ENCODE measurements at places on chromosomes 2 and 18.
A peak's percentile ranks its signal among the peaks of the same experiment; 100 is the strongest.

- no peak overlapping the region for H3K4me3 ChIP-seq
- H3K36me3 ChIP-seq = no peaks in the 10 kb centered on the region
- H3K4me1 ChIP-seq = no peaks in the 10 kb centered on the region
- H3K27me3 ChIP-seq = peaks cover 12% of the 10 kb centered on the region
- no peak for DNase-seq
These were observed 45.8 kb upstream of the MAL start for GRCh38 chr2:94979406-94980375.

DNA sequence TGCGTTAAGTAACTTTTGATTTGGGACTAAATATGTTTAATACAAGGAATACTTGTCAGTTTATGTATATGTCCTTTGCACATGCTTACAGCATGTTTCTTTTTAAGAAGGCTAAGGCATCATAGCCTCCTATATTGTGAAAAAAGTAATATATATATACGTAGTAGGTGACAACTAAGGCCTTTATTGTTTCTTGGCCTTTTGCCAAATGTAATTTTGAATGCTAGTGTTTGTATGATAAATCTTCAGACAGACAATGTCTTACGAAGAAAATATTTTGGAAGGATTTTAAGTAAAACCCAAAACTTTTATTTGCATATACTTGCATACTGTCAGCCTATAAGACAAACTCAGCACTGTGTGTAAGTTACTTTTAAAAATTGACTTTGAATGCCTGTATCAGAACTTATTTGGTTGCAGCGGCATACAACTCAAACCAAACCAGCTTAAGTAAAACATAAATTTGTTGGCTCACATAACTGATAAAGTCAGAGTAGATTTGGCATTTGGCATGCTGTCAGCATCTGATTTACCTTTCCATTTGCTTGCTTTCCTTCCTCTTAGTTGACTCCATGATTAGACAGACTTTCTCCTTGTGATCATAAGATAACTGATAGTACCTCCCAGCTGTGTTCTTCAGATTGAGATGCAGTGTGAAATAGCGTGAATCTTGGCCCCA lies 24.4 kb downstream of the UBE2E3 start:
- no peak overlapping the region for H3K4me3 ChIP-seq
- H3K27me3 ChIP-seq = no peaks in the 10 kb centered on the region
- DNase-seq = no peak
- no peak overlapping the region for H3K27ac ChIP-seq
- no peaks in the 10 kb centered on the region for H3K36me3 ChIP-seq

GRCh38 chr2:26000561-26001082 lies 18.3 kb upstream of the KIF3C start:
- no peak overlapping the region for H3K27ac ChIP-seq
- H3K27me3 ChIP-seq = no peaks in the 10 kb centered on the region
- peaks cover 36% of the 10 kb centered on the region for H3K4me1 ChIP-seq

- no peaks in the 10 kb centered on the region for H3K36me3 ChIP-seq
- H3K27ac ChIP-seq = peak overlapping the region; percentile 78
- H3K4me3 ChIP-seq = peak overlapping the region; percentile 21
- H3K27me3 ChIP-seq = no peaks in the 10 kb centered on the region
These were observed 109.1 kb downstream of the SMAD7 start for GRCh38 chr18:48841381-48842258.

- H3K27ac ChIP-seq = no peak overlapping the region
- no peak overlapping the region for H3K4me3 ChIP-seq
- H3K27me3 ChIP-seq = no peaks in the 10 kb centered on the region
These were observed 105.8 kb upstream of the OTOS start for GRCh38 chr2:240246173-240246820.

GRCh38 chr18:35171315-35171987 lies 69.4 kb upstream of the ZNF397 start:
- H3K27ac ChIP-seq = no peak overlapping the region
- no peak for DNase-seq
- H3K36me3 ChIP-seq = no peaks in the 10 kb centered on the region
- H3K27me3 ChIP-seq = no peaks in the 10 kb centered on the region
- no peaks in the 10 kb centered on the region for H3K4me1 ChIP-seq

- no peak overlapping the region for H3K27ac ChIP-seq
- H3K4me3 ChIP-seq = no peak overlapping the region
- no peaks in the 10 kb centered on the region for H3K4me1 ChIP-seq
- DNase-seq = no peak
These were observed 232.6 kb upstream of the PXDN start for GRCh38 chr2:1976728-1977416.

- H3K27me3 ChIP-seq = no peaks in the 10 kb centered on the region
- no peak for DNase-seq
- no peak overlapping the region for H3K4me3 ChIP-seq
- H3K4me1 ChIP-seq = no peaks in the 10 kb centered on the region
These were observed 59.4 kb downstream of the ANKMY1 start for GRCh38 chr2:240498171-240498957.

DNA sequence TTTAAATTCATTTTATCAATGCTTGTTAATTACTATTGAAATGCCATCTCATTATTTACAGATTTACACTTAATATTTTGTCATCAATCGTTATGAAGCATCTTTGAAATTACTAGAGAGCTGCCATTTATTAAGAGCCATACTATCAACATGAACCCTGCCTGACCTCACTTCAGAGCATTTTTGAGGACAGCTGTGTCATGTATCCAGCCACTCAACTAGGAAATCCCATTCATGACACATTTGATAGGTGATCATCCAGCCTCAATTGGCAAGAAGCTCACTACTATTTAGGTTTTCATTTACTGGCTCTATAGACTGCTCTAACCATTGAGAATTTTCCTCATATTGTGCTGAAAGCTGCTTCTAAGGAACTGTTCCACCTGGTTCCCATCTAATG lies 40.6 kb upstream of the TLK1 start:
- DNase-seq = no peak
- no peak overlapping the region for H3K27ac ChIP-seq
- H3K36me3 ChIP-seq = no peaks in the 10 kb centered on the region
- no peaks in the 10 kb centered on the region for H3K27me3 ChIP-seq
- no peak overlapping the region for H3K4me3 ChIP-seq

Measured in lower lobe of right lung (tissue), 2 donors.